T follicular helper cell (primary cell): ENCODE measurements at places on chromosomes 5 and 9.

DNA sequence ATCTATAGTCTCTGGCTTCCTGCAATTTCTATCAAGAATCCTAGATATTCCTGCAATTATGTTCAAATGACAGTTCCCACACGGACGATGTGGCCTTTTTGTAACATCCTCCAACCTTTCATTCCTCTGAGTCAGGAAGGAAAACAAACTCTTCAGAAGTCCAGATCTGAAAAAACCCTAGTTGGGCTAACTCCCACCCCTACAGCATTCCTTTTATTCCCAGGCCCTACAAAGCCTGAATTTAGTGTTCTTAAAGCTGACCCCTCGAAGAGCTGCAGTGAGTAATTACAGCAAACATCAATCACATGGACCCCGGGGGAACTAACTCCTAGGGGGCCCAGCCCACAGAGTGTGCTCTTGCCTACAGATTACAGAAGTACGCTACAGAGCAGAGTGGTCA lies 99.7 kb downstream of the SERINC5 start:
- no peak for DNase-seq

DNA sequence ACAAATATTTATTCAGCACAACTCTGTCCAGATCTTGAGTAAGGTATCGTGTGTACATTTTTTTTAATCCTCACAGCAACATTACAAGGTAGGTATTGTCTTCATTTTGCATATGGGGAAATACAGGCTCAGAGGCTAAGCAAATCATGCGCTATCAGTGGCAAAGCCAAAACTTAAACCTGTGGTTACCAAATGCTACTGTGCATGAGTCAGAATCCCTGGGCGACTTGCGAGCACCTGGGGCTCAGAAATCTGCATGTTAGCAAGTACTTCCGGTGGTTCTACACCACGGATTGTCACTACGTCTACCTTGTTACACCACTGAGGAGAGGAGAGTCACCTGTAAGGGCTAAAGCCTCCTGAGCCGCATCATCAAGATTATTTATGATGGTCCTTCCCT lies 21.3 kb downstream of the C5orf58 start:
- DNase-seq: peak; percentile 60

GRCh38 chr5:72353046-72353445 lies 32.9 kb downstream of the PTCD2 start:
- no peak for DNase-seq

DNA sequence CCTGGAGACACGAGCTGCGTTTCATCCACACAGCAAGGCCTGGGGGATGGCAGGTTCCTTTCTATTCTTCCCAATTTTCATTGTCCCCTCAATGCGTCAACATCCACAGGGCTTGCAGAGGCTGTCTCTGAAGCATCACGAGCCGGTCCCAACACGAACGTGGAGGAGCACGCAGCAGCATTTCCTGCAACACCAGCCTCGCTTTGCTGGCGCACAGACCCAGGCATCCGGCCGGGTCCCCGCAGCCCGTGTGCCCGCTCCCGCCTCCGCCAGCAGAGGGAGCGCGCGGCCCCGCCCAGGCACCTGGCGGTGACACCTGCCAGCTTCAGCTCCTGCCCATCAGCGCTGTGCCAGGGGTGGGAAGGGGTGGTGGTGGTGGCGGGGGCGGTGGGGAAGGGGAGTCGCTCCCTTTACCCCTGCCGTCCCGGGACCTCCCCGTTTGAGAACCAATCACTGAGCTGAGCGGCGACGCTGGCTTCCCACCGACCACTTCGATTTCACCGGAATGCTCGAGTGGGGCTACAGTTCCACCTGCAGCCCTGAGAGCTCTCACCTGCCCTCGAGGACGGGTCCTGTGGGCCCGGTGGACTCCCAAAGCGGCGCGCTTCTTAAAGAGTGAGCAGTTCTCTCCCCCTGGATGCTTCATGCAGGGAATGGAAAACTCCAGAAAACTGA lies 464.5 kb downstream of the ICE1 start:
- DNase-seq: peak; percentile 3
